ENCODE measurements at places on chromosomes 16 and 17.

- no peak for DNase-seq
These were observed 340.9 kb upstream of the PSMD7 start for GRCh38 chr16:73955702-73956101.

DNA sequence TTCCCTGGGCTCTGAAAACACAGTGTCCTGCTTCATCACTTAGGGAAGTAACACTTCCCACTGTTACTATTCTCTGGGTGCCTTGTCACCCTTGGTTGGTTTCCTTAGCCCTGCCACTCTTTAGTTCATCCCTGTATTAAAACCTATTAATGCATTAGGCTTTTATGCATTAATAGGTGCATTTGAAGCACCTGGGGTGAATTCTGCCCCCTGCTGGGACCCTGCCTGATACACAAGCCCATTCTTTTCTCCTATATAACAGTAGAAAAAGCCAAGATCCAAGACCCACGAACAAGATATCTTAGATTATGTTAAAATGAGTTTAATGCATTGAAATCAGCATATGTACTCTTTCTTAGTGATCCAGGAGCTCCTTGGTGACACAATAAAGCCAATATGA lies 235.7 kb downstream of the PMP22 start:
- no peak for DNase-seq

- no peak for DNase-seq
These were observed 110.6 kb downstream of the ZNF423 start for GRCh38 chr16:49745311-49745747.

GRCh38 chr16:67244387-67245185 lies 2.7 kb downstream of the FHOD1 start:
- DNase-seq, result peak; percentile 69

- DNase-seq, result no peak
These were observed 1.5 kb downstream of the NUDT16L1 start for GRCh38 chr16:4694642-4695451.

- no peak for DNase-seq
These were observed 33.0 kb upstream of the GUCY2D start for GRCh38 chr17:7969433-7969832.

DNA sequence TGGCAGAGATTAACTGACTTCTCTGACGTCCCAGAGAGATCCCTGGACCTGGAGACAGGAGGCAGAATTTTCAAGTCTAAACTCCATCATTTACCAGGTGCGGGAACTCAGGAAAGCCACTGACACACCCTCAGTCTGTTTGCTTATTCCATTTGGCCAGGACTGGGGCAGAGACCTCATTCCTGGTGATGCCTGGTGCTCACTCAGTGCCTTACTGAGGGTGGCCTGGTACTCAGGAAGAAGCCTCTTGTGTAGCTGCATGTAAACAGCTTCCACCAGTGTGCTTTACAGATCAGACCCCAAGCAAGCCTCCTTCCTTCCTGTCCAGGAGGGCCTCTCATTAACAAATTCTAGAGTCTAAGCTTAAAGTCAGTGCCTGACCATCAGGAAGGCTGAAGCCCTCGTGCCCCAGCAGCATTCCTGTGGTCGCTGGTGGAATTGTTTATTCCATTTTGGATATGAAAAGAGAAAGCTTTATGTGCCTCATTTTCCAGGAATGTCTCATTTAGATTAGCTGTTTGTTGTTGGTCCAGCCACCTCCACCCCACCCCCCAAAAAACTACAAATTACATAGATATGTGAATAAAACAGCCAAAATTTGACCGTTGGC lies 236.1 kb upstream of the CDH5 start:
- no peak for DNase-seq

GRCh38 chr17:77235370-77235941 lies 94.7 kb downstream of the SEC14L1 start:
- DNase-seq, result peak; percentile 62

GRCh38 chr16:64615630-64616280 lies 506.1 kb downstream of the CDH11 start:
- DNase-seq, result no peak

- no peak for DNase-seq
These were observed 369.6 kb upstream of the MAF start for GRCh38 chr16:79970087-79970486.

GRCh38 chr16:11307639-11308492 lies 26.7 kb upstream of the PRM1 start:
- no peak for DNase-seq

DNA sequence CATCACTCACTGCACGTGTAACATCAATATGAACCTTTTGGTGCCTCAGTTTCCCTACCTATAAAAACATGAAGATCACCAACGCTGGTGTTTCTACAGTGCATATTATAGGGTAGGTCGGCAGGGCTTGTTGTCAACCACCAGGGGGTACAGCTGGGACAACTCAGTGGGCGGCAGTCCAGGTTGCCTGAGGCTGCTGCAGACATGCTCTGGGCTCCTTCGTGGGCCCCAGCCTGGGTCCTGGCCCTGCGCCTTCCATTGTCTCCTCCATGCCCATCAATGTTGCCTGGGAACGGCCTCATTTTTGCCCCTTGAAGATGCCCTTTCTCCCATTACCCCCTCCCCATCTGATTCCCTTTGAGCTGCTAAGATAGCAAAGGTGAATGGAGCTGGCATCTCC lies 89.8 kb downstream of the GSG1L start:
- no peak for DNase-seq

DNA sequence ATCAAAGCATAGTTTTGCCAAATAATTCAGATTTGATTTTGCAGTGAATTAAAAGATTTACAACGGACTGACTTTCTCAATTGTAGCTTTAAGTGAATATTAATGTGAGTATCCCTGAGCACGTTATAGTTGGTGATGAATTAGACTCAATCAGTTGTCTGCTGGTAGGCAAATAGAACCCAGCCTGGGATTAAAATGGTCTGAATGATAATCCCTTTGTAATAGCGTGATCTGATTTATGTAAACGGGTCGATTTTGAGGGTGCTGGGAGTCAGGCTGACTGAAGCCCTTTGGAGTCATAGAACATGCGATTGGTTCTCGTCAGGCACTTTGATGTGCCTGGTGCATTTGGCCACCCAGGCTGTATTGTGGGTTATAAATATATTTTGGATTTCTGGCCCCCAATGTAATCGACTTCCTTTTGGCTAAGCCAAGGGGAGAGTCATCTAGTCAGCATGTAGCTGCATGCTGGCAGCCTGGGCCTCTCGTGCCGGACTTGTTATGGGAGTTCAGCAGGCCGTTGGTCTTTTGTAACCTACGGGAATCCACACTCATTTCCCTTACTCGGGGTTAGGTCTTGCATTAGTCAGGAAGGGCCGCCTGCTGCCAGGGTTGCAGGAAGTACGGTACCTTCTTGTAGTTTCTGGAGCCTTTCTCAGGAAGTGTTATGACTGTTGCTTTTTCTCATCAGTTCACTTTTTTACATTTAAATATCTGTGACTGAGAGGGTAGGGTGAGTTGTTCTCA lies 5.4 kb downstream of the PGS1 start:
- no peak for DNase-seq

DNA sequence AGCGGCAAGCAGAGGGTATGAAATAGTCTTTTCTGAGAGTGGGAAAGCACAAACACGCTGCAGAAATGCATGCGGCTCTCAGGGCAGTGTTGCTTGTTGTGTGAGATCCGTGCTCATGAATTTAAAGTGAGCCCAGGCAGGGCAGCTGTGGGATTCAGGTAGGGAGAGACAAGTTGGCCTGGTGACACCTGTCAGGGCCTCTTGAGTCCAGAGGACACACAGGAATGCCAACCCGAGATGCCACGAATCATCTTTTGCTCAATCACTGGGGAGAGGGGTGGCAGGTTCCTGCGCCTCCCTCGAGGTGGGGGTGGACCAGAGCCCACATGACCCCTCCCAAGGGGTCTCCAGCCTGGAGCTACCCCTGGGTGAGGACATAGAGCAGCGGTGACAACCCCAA lies 211.9 kb downstream of the GSG1L start:
- DNase-seq, result no peak

DNA sequence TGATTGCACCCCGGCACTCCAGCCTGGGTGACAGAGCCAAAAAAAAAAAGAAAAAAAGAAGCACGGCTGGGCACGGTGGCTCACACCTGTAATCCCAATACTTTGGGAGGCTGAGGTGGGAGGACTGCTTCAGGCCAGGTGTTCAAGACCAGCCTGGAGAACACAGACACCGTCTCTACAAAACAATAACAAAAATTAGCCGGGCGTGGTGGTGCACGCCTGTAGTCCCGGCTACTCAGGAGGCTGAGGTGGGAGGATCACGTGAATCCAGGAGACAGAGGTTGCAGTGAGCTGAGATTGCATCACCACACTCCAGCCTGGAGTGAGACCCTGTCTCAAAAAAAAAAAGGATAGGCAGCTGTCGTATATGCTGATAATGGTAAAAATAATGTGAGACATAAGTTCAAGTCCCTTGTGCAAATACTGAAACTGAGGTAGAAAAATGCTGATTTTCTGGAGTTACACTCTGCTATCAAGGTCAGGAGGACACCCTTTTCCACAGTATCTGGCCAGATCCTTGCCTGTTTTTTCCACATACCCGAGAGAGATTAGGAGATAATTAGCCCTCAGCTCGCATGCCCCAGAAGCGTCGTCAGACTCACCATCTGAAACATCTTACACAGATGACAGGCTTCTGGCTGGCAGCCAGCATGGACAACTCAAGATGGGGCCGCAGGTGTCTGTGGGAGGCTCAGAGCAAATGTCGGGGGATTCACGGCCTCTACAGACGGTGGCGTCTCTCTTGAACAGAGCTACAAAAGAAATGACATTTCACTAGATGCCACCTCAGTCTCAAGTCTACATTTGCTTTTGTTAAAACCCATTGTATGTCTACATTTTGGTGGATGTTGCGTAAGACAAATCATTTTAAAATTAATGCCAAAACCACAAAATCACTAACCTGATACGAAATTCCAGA lies 36.8 kb downstream of the WDR45B start:
- no peak for DNase-seq

DNA sequence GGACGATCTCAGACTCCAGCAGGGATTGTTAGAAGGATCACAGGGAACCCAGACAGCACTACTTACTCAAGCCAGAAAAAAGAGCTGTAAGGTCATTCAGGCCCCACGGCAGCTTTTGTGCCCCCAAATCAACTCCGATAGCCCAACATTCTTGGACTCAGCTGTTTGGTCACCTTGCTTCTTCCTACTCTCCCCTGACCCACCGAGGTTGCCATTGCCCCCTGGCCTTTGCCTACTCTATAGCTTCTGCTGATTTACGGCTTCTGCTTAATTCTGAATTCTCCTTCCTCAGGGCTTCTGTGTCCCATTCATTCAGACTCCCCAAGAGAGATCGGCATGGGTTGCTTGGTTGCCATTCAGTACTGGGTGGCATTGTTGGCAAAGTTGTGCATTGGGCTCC lies 8.6 kb upstream of the ITPRIPL2 start:
- no peak for DNase-seq

DNA sequence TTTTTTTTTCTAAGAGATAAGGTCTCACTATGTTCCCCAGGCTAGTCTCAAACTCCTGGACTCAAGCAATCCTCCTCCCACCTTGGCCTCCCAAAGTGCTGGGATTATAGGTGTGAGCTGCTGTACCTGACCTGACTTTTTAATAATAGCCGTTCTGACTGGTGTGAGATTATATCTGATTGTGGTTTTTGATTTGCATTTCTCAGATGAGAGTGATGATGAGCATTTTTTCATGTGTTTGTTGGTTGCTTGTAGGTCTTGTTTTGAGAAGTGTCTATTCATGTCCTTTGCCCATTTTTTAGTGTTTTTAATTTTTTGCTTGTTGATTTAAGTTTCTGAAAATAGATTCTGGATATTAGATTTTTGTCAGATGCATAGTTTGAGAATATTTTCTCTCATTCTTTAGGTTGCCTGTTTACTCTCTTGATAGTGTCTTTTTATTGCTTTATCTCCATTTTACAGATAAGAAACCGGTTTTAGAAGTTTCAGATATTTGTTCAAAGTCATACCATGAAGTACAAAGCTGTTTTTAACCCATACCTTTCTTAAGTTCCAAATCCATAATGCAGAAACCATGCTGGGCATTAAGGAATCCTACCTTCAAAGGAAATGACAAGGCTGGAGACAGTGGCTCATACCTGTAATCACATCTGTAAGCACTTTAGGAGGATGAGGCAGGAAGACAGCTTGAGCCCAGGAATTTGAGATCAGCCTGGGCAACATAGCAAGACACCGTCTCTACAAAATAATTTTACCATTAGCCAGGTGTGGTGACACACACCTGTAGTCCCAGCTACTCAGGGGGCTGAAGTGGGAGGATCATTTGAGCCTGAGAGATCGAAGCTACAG lies 168.4 kb upstream of the TBX2 start:
- DNase-seq, result no peak

- no peak for DNase-seq
These were observed 81.5 kb downstream of the PLCG2 start for GRCh38 chr16:81860287-81861266.

GRCh38 chr16:1933097-1933661 lies 9.8 kb downstream of the MSRB1 start:
- DNase-seq, result no peak

- DNase-seq, result no peak
These were observed 644 bp upstream of the RHOT1 start for GRCh38 chr17:32141679-32142037.

DNA sequence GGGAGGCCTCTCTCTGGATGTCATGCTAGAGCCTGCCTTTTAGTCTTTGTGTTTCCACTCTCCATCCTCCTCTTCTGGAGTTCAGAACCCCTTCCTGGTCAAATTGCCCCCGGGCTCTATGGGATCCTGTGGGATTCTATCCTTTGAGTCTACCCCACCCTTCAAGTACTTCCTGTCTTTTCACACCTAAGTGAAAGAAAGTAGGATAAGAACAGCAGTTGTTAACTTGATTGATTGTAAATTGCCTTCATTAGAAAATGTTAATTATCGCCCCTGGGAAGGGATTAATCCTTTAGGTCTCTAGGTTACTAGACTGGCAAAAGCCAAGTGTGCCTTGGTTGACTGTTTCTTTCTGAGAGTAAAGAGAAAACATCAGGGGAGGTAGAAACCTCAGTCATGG lies 30.1 kb downstream of the PRKCB start:
- no peak for DNase-seq

GRCh38 chr16:56310690-56311089 lies 114.7 kb downstream of the AMFR start:
- DNase-seq, result no peak

DNA sequence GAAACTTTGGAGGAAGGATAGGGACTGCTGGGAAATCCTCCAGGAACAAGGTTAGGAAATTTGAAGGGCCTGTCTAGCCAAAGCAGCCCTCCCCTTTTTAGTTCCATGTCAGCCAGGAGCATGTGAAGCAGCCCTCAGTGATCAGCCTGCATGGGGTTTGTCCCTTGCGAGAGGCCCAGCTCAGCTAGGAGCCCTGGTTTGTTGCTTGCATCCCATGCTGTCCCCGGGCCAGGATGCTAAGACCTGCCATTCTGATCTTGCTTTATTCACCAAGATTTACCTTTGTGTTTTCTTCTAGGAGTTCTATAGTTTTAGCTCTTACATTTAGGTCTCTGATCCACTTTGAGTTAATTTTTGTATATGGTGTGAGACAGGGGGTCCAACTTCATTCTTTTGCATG lies 27.6 kb downstream of the CLUAP1 start:
- DNase-seq, result no peak

Measured in thymus (tissue), 14 donors.